CD4-positive, alpha-beta T cell treated with Interleukin-17A for 4 hours (primary cell): ENCODE measurements at places on chromosomes 13 and 19.
A peak's percentile ranks its signal among the peaks of the same experiment; 100 is the strongest.

- peak; percentile 63 for DNase-seq
Observed at GRCh38 chr19:41554907-41555306, 21.1 kb upstream of the CEACAM21 start.

- DNase-seq, result no peak
Observed at GRCh38 chr13:49098771-49099512, 121.2 kb upstream of the MLNR start.

- DNase-seq, result no peak
Observed at GRCh38 chr13:99018418-99019180, 40.7 kb upstream of the DOCK9 start.

- no peak for DNase-seq
Observed at GRCh38 chr13:51929699-51930098, 67.9 kb downstream of the CCDC70 start.

DNA sequence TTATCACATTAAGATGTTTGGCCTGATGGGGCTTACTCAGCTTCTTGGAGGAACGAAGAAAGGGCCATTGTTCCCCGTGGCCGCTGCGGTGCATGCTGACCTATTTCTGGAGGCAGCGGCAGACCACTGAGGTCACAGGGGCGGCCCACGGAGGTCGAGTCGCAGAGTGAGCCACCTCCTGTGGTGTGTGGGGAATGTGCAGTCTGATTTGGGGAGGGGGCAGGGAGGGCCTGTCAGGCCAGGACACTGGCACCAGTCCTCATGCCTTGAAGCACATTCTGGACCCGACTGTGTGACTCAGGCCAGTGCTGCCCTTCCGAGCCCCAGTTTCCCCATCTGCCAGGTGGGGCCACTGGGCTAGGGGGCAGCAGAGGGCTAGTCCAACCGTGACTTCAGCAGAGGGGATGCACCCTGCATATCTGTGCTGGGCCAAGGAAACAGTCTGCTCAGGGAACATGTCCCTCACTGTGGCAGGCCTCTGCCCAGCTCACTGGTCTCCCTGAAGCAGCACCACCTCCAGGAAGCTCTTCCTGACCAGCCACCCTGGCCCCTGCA lies 6.3 kb downstream of the SLC7A10 start:
- no peak for DNase-seq

DNA sequence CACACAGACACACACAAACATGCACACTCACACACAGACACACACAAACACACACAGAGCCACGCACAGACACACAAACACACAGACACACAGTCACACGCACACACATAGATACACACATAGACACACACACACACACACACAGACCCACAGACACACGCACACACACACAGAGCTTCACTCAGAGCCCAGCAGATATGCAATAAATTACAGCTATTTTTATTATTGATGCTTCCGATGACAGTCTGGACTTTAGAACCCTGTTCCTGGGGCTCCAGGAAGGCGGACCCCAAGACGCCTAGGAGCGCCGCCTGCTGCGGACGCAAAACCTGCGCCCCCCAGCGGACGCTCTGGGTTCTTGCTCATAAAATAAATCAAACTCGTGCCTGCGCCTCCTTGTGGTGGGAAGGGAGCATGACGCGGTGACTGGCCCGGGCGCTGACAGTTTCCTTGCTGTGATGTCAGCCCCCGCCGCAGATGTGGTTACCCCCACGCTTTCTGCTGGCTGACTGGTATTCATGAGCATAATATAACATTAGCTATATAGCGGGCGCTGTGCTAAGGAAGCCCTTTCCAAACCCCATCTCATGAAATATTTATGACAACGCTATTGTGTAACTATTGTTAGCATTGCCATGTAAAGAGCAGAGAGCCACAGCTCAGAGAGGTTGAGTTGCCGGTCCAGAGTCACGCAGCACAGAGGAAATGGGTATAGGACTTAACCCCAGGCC lies 64.4 kb upstream of the TM9SF2 start:
- peak; percentile 96 for DNase-seq

DNA sequence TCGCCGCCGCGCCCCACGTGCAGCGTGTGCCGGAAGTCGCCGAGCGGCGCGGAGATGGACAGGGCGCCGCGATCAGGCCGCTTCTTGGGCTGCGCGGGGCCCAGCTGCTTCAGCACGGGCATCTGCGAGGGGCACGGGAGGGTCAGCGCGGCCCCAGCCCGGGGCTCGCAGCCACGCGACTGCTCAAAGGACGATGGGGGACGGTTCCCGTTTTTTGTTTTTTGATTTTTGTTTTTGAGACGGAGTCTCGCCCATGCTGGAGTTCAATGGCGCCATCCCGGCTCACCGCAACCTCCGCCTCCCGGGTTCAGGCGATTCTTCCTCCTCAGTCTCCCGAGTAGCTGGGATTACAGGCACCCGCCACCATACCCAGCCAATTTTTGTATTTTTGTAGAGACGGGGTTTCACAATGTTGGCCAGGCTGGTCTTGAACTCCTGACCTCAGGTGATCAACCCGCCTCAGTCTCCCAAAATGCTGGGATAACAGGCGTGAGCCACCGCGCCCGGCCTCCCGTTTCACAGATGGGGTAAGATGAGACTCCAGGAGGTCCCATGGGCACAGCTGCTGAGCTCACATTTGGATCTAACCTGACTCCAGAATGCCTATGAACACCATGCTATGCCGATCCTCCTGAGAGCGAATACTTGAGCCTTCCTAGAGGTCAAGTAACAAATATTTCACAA lies 2.0 kb upstream of the LENG9 start:
- no peak for DNase-seq

- DNase-seq, result no peak
Observed at GRCh38 chr13:20057963-20058362, 99.4 kb downstream of the ZMYM2 start.

- DNase-seq, result no peak
Observed at GRCh38 chr19:15433519-15434069, 14.8 kb upstream of the AKAP8L start.

- DNase-seq, result no peak
Observed at GRCh38 chr13:48151363-48152161, 56.7 kb upstream of the MED4 start.

DNA sequence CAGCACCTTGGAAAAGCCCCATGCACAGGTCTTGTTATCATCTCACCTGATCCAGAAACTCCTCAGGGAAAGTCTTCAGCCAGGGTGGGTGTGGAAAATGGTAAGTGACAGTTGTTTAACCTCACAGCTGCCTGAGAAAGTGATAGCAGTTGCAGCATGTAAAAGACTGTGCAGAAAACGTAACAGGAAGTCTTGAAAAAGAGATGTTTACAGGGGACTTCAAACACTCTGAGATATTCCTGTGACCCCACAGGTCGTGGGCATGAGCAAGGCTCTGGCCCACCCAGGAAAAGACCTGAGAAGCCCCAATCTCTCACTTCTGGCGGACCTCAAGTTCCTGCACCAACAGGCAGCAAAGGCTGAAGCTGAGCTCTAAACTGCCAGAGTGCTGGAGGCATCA lies 826.9 kb downstream of the UQCRFS1 start:
- no peak for DNase-seq

DNA sequence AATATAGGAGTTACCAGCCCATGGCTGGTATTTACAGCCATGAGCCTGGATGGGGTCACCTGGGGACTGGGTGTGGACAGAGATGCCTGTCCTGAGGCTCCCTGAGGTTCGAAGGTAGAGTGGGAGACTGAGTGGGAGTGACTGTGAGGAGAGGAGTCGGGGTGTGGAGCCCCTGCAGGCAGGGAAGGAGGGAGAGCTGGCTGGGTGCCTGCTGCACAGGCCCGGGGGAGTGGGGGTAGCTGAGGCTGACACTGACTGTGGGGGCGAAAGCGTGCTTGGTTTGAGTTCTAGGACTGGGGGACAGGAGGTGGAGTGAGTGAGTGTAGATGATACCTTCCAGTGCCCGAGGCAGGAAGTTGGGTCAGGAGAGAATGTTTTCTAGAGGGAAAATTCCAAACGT lies 7.1 kb downstream of the RAB11B start:
- no peak for DNase-seq

DNA sequence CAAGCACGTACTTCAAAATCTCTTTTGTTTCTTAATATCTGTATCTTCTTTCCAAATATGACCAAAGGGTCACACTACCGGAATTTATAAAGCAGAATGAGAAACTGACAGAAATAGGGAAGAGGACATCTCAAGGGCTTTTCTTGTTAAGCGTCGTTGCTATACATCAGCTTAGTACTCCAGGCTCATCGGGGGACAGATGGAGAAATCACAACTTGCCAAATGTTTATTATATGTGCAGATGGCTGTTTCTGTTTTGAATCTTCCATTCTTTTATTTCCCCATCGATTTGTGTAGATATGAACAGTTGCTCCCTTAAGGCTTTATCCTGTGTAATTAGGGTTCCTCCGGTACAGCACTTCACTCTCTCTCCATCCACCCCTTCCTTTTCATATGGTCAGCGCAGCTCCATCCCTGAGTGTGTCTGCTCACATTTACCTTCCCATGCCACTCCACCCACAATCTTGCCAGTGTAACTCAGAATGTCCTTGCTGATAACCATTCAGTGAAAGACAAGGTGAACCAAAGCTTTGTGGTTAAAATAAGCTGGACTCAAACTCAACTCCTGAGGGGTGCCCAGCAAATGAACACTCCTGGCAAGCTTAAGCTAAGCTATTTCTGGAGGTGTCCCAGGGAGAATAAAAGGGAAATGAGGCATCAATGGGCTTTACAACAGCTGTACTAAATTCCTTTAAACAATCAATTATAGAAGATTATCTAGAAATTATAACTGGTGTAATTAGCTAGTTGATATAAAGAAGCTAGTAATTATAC lies 51.3 kb downstream of the TBC1D4 start:
- no peak for DNase-seq

DNA sequence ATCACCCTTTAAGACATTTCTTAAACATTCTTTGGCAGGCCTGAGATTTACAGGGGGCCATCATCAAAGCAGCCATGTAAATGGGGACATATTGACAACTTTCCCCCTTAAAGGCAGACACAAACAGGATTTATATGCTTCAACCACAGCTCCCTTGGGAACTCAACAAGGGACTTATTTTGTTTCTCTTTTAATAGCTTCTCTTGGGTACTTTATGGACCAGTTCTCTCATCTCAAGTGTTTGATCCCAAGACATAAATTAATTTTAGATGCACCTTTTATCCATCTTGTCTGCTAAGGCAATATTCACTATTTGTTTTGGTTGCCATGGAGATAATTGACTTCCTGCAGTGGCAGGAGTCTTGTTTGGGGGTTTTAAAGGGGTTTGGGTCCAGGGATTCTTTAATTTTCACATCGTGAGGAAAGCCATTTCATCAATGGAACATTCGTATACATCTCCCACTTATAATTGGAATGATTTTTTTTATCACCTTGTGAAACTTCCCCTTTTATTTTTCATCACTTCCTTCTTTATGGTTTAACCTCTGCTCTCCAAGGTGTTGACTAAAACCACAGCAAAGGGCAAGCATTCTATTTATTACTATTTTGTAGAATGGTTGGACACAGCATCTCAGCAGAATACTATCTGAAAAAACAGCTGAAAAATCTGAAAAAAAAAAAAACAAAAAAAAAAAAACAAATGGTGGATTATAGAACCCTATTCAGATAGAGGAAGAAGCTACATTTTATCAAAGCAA lies 726.0 kb downstream of the DIAPH3 start:
- no peak for DNase-seq

DNA sequence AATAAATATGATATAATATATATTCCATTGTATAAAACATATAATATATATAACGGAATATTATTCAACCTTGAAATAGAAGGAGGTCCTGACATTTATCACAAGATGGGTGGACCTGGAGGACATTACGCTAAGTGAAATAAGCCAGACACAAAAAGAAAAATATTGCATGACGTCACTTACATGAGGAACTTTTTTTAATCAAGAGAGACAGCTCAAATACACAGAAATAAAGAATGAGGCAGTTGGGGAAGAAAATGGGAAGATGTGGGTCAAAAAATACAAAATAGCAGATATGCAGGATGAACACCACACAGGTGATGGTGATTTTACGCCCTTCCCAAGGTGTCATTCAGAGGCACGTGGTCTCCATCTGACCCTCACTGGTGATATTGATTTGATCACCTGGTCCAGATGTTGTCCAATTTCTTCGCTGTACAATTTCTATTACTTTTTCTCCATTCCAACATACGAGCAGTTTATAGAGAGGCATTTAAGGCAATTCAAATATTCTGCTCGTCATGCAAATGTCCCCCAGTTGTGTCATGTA lies 513 bp upstream of the ZNF317 start:
- DNase-seq, result no peak

GRCh38 chr13:89878904-89879303 lies 1468.6 kb upstream of the MIR17HG start:
- no peak for DNase-seq

DNA sequence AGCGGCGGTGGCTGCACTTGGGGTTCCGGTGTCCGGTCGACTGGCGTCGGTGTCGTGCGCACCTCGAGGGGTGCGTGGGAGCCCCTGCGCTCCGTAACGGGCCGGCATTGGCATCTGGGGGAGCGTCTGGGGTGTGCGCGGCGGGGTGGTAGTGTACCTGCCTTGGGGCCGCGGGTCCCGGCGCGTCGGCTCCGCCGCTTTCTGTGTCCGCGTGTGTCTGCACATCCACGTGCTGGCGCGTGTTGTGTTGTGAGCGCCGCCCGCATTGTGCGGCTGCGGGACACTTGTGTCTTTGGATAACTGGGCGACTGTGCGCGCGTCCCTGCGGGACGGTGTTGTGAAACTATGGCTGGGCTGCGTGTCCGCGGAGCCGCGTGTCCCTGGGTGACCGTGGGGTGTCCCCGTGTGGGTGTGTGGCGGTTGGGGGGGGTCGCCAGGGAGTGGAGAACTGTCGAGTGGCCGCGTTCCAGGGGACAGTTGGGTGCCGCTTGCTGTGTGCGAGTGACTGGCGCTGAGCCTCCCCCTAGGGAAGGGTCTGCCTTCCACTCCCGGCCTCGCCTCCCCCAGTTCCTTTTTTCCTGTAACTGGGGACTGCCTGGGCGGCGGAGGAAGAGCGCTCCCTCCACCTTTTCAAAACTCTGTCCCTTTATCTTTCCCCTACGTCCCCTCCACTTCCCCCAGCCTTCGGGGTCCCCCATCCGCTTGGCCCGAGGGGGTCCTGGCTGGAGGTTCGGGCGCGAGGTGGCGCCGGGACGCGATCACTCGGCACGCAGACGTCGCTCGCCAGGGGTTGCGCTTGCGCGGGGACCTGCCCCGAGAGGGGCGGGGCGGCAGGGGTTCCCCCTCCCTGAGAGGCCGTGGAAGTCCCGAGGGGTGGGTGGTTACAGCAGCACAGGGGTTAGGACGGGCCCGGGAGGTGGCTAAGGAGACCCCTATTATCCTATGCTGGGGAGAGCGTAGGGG lies 5.7 kb upstream of the NFIC start:
- DNase-seq, result peak; percentile 84

- DNase-seq, result no peak
Observed at GRCh38 chr13:26253262-26253786, 605 bp upstream of the CDK8 start.

- DNase-seq, result no peak
Observed at GRCh38 chr13:81848291-81848690, 1507.4 kb upstream of the SPRY2 start.

- DNase-seq, result peak; percentile 93
Observed at GRCh38 chr19:18588611-18589379, at the start of gene REX1BD. Gene REX1BD, plus strand, starts transcription at chr19:18588798. Its CDS starts 4 bp downstream, at chr19:18588802.

- peak; percentile 72 for DNase-seq
Observed at GRCh38 chr19:2253106-2254063, 2.8 kb downstream of the JSRP1 start.
